Pancreas (tissue), 10 donors: ENCODE measurements at places on chromosomes 2 and 18.

GRCh38 chr2:111167076-111167862, 46.6 kb downstream of the BCL2L11 start:
- no peak overlapping the region for H3K4me3 ChIP-seq
- H3K4me1 ChIP-seq = peaks cover 5% of the 10 kb centered on the region
- no peak for DNase-seq
- H3K27ac ChIP-seq = no peak overlapping the region
- H3K36me3 ChIP-seq = peaks cover 10% of the 10 kb centered on the region

DNA sequence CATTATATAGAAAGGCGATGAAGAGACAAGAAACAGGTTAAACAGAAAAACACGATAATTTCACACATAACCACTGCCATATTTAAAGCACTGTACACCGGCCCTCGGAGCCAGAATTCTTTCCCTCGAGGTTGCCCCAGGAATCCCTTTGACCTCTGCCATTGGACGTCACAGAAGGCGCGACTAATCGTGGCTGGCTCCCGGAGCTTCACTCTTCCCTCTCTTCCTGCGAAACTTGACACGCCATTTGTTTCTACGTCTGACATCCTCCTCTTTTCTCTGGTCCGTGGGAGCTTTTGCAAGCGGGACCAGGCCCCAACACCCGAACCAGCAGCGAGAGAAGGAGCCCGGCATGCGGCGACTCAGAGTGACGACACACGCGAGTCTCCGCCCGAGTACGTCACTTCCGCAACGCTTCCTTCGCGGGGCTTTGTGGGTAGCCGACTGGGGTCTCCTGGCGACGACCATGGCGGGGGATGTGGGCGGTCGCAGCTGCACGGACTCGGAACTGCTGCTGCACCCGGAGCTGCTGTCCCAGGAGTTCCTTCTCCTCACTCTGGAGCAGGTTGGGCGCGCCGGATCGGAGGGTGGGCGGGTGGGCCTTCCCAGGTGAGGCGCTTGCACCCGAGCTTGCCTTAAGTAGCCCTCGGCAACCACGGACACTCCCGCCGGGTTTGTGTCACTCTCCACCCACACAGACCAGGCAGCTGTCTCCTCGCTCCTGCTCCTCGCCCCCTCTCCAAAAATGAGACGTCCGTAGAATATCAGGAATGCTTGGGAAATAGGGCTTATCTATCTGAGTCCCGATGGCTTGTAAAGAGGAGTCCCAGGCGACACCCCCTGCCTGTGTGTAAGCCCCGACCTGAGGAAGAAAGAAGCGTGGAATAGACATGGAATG, at the start of gene C2orf49:
Gene C2orf49, plus strand, starts transcription at position 419 of the 898 bp plus-strand sequence. Its CDS starts 48 bp downstream, at position 467.
- peak; percentile 81 for DNase-seq
- H3K4me1 ChIP-seq = peaks cover 20% of the 10 kb centered on the region
- peak within 1 kb of the TSS; percentile 89 for H3K4me3 ChIP-seq
- H3K27ac ChIP-seq = peak within 1 kb of the TSS; percentile 96

GRCh38 chr18:55585920-55586561, 2.0 kb downstream of the TCF4 start:
- H3K36me3 ChIP-seq = no peaks in the 10 kb centered on the region
- no peak overlapping the region for H3K4me3 ChIP-seq
- no peak for DNase-seq
- peak overlapping the region; percentile 10 for H3K27ac ChIP-seq
- H3K4me1 ChIP-seq = no peaks in the 10 kb centered on the region

DNA sequence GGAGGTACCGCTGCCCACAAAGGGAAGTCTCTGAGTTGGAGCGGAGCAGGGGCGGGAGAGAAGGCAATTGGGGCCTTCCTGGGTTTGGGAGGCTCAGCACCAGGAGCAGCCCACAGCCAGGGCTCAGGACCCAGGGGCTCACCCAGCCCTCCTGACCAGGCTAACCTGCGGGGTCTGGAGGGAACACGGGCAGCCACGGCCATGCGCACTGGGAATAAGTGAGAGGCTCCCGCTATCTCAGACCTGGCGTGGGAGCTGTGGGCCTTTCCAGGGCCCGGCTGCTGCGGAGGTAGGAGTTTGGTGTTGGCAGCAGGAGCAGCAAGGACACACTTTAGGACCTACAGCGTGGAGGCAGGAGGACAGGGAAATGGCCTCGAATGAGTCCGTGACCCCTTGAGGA, 69.0 kb downstream of the RRM2 start:
- H3K4me3 ChIP-seq = no peak overlapping the region
- no peaks in the 10 kb centered on the region for H3K36me3 ChIP-seq
- DNase-seq = no peak
- no peak overlapping the region for H3K27ac ChIP-seq
- no peaks in the 10 kb centered on the region for H3K4me1 ChIP-seq

DNA sequence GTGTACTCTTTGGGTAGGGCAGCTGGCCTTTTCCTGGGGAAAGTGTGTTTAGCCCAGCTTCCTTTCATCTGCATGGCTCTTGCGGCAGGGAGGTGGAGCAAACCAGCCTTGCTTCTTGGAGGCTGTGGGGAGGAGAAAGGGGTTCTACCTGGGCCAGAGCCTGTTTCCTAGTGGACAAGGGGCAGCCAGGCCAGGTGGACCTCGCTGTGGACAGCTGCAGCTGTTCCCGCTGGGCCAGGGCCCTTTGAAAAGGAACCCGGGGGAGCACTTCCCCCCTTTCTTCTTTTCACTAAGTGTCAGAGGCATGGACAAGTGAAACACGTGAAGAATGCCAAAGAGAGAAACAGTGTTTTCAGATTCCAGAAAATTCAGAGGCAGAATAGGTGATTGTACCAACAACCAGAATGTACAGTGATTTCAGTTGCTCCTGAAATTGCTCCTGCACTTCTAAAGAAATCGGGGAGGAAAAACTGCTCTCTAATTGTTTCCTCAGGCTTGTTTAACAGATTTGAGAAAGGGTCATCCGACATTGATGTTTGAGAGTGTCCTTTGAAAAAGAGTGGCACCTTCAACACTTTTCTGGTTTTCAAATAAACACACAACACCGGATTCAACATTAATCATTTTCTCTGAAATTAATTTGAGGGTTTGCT, 3.9 kb downstream of the GLI2 start:
- peaks cover 6% of the 10 kb centered on the region for H3K4me1 ChIP-seq
- H3K27ac ChIP-seq = no peak overlapping the region
- no peaks in the 10 kb centered on the region for H3K36me3 ChIP-seq
- peaks cover 15% of the 10 kb centered on the region for H3K27me3 ChIP-seq
- H3K4me3 ChIP-seq = no peak overlapping the region

DNA sequence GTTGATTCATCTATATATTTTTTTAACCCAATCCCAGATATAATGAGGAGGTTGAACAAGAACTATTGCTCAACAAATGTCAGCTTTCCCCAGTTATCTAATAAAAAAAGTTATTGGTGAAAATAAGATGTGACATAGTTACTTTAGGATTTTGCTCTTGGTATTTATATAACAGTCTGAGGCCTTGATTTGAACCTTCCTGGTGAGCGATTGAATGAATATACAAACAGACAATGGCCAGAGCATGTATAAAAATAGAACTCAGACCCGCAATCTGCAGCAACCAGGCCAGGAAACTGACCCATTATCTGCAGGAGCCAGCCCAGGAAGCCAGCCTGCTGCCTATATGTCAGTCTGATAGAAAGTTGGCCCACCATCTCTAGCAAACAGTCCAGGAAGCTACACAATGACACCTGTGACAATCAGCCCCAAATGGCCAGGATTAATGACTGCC, 81.6 kb downstream of the HS6ST1 start:
- no peaks in the 10 kb centered on the region for H3K36me3 ChIP-seq
- H3K27ac ChIP-seq = no peak overlapping the region
- H3K27me3 ChIP-seq = no peaks in the 10 kb centered on the region
- H3K4me3 ChIP-seq = no peak overlapping the region

- no peaks in the 10 kb centered on the region for H3K27me3 ChIP-seq
- no peak overlapping the region for H3K27ac ChIP-seq
- H3K4me3 ChIP-seq = no peak overlapping the region
- no peak for DNase-seq
Measured at GRCh38 chr2:34143149-34143548, 544.0 kb upstream of the FAM98A start.

GRCh38 chr2:52960881-52961280, 806.7 kb upstream of the CHAC2 start:
- H3K27me3 ChIP-seq = no peaks in the 10 kb centered on the region
- H3K4me1 ChIP-seq = peaks cover 2% of the 10 kb centered on the region
- H3K36me3 ChIP-seq = no peaks in the 10 kb centered on the region
- DNase-seq = no peak

GRCh38 chr18:43879415-43879814, 602.1 kb upstream of the SYT4 start:
- no peaks in the 10 kb centered on the region for H3K27me3 ChIP-seq
- no peak overlapping the region for H3K27ac ChIP-seq
- DNase-seq = no peak

GRCh38 chr2:172215172-172215935, 112.7 kb upstream of the DLX2 start:
- H3K36me3 ChIP-seq = no peaks in the 10 kb centered on the region
- no peaks in the 10 kb centered on the region for H3K27me3 ChIP-seq
- no peak overlapping the region for H3K4me3 ChIP-seq

DNA sequence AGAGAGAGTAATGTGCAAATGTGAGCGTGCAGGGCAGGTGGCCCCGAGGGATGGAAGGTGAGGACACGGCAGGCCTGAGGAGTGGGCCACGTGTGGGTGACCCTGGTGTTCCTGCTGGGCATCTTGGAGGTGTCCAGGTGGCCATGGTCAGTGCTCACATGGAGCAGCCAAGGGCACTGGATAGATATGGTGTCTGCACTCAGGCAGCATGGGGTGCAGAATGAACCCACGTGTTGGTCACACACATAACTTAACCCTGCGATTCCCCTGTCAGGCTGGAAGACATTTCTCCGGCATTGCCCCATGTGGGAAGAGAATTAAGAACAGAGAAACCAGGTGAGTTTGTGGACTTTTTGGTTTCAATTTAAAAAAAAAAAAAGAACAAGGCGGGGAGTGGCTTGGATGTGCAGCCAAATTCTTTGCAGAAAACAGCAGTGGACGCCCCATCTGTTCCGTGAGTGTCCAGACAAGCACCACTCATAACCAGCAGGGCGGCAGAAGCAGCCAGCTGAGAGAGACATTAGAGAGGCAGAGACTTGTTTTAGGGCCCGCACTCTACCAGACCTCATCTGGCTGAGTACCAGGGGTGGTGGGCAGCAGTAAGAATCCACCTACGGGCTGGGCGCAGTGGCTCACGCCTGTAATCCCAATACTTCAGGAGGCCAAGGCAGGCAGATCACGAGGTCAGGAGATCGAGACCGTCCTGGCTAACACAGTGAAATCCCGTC, 249.8 kb downstream of the ACKR3 start:
- H3K4me3 ChIP-seq = no peak overlapping the region
- no peaks in the 10 kb centered on the region for H3K36me3 ChIP-seq
- DNase-seq = no peak
- H3K4me1 ChIP-seq = peaks cover 16% of the 10 kb centered on the region

GRCh38 chr2:78707776-78708386, 317.6 kb upstream of the REG3G start:
- H3K27ac ChIP-seq = no peak overlapping the region
- H3K4me3 ChIP-seq = no peak overlapping the region
- no peaks in the 10 kb centered on the region for H3K4me1 ChIP-seq
- no peak for DNase-seq
- H3K36me3 ChIP-seq = no peaks in the 10 kb centered on the region

DNA sequence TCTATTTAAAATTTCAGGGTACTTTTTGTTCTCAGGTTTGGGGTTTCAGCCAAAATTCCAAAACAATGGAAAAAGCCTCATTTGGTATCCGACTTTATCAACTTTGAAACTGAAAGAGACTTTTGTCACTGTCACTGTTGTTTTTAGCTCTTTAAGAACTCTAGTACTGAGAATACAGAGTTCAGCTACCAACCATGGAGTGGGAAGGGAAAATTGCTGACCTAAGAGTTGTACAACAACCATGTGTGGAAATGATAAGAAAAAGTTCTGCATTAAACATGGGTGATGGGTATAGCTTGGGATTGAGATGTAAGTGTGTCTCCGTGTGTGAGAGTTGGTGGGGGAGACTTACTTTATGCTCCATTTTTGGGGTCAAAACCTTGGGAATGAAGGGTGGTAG, 206.6 kb upstream of the LRATD1 start:
- H3K36me3 ChIP-seq = no peaks in the 10 kb centered on the region
- no peak overlapping the region for H3K4me3 ChIP-seq
- H3K4me1 ChIP-seq = no peaks in the 10 kb centered on the region
- H3K27ac ChIP-seq = no peak overlapping the region
- no peak for DNase-seq

GRCh38 chr2:43810452-43810851, 28.2 kb downstream of the ABCG5 start:
- H3K36me3 ChIP-seq = no peaks in the 10 kb centered on the region
- H3K27me3 ChIP-seq = no peaks in the 10 kb centered on the region
- H3K27ac ChIP-seq = no peak overlapping the region
- H3K4me1 ChIP-seq = peaks cover 8% of the 10 kb centered on the region
- no peak for DNase-seq
- no peak overlapping the region for H3K4me3 ChIP-seq

DNA sequence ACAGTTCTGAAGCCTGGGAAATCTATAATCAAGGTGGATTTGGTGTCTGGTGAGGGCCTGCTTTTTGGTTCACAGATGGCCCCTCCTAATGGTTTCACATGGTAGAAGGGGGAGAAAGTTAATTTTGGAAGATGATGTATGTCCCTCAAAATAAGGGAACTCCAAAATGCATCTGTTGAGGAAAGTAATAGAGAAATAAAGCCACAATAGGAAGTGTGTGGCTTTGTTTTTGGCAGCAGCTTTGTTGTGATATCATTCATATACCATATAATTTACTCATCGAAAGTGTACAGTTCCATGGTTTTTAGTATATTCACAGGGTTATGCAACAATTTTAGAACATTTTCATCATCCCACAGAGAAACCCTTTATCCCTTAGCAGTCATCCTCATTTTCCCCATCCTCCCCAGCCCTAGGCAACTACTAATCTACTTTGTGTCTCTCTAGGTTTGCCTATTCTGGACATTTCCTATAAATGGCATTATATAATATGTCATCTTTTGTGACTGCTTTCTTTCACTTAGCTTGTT, 274.0 kb upstream of the FAM98A start:
- H3K36me3 ChIP-seq = no peaks in the 10 kb centered on the region
- no peaks in the 10 kb centered on the region for H3K27me3 ChIP-seq
- no peaks in the 10 kb centered on the region for H3K4me1 ChIP-seq
- H3K4me3 ChIP-seq = no peak overlapping the region
